Hippocampal formation (tissue), 2 donors: ENCODE measurements at places on chromosomes 5 and 9.

DNA sequence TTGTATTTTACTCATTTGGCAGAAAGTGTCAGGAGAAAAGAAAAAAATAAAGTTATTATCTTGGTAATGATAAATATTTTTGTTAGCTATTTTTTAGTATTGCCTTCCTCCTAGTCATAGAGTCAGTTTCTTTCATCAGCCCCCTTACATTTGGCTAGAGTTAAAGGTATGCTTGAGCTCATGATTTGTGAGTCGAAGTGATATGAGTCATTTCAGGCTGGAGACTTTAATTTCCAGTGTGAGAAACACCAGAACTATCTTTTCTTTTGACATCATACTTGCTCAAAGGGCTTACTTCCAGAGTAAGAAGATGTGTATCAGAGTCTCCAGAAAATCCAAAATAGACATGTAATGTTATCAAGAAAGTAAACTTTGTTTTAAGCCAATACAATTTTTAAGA lies 746.7 kb upstream of the TYRP1 start:
- no peak for DNase-seq

DNA sequence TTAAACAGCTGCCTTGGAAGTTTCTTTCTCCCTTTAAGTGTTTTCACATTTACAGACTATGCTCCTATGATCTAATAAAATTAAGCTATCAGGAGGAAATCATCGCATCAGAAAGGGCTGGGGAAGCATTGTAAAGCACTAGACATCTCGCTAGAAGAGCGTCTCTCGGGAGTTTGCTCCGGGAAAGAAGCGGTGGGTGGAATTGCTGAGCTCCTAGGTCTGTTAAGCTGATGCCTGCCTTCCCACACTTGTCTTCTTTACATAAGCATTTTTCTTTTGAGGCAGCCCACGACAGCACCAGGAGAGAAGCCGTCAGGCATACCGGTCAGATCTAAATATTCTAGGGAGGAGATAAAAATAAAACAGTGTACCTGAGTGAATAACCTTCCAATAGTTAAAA lies 541.7 kb upstream of the TUSC1 start:
- DNase-seq: no peak

- no peak for DNase-seq
Measured at GRCh38 chr5:134736173-134736812, 2.1 kb upstream of the CAMLG start.

GRCh38 chr5:126081209-126081608 lies 342.0 kb upstream of the GRAMD2B start:
- DNase-seq: no peak

- no peak for DNase-seq
Measured at GRCh38 chr9:120767451-120767850, 25.8 kb downstream of the FBXW2 start.

- DNase-seq: no peak
Measured at GRCh38 chr9:129949821-129950220, 93.2 kb downstream of the FNBP1 start.

DNA sequence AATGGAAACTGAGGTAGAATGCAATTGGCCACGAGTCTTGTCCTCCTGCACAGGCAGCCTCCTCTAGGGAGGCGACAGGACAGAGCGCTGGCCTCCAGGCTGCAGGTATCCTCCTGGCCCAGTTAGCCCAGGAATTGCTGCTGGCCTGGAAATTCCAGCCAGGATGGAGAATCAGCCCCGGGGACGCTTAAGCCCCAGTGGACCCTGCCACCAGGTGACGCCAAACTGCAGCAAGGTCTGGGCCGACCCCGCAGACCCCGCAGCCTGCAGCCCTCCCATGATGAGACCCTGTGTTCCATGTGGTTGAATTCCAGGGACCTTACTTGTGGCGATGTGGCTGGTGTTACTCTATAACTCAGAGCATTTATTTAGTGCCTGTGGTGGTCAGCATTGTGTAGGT lies 7.3 kb downstream of the CACFD1 start:
- no peak for DNase-seq

GRCh38 chr5:174167080-174167910 lies 121.8 kb downstream of the NSG2 start:
- no peak for DNase-seq
